ENCODE measurements at places on chromosomes 12 and 14.

DNA sequence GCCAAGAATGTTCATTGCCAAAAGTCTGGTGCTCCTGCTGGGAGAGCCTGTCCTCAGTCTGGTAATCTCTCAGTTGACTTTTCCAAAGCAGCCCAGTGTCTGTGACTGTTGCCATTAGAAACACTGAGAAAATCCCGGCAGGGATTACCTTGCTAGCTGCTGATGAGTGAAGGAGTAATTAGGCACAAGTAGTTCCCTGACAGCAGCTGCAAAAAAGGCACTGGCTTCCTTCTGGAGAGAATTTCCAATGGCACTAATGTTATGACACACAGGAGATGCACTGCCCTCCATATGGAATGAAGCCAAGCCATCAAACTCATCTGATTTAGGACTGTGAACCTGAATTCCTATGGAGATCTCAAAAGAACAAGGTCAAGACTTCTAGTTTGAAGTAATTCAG, 1321.2 kb upstream of the SEL1L start:
- DNase-seq: no peak

DNA sequence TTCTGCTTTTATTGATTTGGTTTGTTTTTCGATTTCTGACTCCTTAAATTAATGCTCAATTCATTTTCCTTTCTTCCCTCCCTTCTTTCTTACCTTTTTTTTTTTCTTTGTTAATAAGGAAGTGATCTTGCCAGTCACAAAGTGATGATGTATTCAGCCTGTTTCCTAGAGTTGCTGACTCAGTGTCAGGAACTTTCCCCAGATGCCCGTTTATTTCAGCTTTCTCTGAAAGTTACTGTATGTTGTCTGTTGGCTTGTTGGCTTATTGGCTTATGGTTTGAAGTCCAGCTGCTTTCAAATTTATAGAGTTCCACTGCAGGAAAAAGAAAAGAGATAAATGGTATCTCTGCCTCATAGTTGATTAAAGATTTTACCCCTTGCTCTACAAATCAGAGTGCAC, 12.4 kb upstream of the SLC6A15 start:
- peak; percentile 61 for DNase-seq

DNA sequence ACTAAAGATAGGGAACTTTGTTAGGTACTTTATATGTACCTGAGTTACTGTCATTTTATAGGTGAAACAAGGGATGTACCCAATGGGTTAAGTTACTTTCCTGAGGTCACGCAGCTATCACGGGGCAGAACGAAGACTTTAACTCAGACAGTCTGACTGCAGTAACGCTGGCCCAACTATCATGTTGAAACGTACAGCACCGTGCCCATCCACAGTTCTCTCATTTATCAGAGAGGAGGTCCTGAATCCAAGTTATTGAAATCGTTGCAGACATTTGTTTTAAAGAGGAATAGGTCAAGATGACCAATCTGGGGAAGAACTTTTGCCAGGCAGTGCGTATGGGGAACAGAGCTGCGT, 587 bp upstream of the C12orf75 start:
- DNase-seq: no peak

DNA sequence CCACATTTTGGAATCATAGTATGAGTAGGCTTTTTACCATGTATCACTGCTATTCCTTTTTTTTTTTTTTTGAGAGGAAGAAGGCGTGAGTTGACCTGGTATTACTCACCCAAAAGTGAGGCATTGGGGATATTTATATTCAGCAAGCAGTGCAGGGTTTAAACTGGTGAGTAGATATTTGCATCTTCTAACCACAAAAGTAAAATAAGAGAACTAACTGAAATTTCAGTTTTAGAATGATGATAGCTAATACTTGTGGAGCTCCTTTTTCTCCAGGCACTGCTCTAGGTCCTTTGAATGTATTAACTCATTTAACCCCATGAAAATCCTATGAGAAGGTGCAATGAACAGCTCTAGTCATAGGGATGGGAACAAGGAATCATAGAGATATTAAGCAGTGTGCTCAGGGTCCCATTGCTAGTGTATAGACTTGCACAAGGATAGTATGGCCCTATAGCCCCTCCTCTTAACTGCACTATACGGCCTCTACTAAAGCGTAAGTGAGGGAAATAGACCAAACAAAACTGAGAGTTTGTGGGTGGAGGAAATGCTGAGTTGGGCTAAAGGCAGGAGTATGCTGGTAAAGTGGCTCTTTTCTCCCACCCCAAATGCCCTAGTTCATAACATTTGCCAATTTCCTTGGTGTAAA, 104.3 kb upstream of the MAX start:
- peak; percentile 28 for DNase-seq

DNA sequence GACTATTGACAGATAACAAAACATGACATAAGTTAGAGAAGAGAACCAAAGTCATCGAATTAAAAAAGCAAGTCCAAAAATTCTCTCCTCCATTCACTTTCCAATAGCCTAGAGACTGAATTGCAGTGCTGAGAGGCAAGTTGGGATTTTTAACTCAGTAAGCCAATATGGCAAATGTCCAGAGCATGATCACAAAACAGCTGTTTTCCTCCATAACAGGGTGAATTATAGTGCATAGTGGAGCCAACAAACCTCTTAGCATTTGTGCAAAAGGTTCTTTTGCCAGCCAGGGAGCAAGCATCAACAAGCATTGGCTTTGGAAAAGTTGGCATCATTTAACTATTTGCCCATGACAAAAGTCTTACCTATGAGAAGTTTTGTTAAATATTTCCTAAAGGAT, 458.8 kb upstream of the NOVA1 start:
- no peak for DNase-seq

- DNase-seq: no peak
Measured at GRCh38 chr12:33547084-33547483, 107.5 kb upstream of the SYT10 start.

DNA sequence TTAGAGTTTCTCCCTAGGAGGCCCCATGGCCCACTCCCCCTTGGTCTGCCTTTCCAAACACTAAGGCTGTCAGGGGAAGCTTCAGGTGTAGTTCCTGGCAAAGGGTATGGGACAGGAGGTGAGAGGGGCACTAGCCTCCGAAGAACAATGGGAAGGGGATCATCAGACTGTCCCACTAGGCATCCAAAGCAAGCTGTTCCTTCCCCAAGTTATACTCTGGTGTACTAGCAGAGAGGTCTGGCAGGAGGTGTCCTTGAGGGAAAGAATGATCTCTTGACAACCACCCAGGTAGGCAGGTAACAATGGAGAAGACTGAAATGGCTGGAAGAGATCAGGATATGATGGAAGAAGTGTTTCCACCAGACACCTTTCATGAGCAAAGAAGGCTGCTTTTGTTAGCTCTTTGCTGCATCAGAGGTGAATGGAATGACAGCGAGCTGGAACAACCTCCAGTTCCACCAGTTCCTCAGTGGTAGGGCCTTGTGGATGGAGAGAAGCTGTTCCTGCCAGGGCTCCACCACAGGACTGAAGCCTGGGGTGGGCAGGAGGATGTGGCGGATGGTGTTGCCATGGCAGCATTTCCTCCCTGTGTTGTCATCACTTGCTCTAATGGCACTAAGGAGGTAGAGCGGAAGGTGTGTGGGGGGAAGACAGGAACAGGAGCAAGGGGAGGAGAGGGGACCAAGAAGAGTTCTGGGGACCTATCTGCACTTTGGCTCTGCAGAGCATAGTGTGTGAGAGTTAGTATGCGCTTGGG, 2.3 kb upstream of the AGAP2 start:
- DNase-seq: no peak

- no peak for DNase-seq
Measured at GRCh38 chr12:75692876-75693275, 181.5 kb upstream of the KRR1 start.

DNA sequence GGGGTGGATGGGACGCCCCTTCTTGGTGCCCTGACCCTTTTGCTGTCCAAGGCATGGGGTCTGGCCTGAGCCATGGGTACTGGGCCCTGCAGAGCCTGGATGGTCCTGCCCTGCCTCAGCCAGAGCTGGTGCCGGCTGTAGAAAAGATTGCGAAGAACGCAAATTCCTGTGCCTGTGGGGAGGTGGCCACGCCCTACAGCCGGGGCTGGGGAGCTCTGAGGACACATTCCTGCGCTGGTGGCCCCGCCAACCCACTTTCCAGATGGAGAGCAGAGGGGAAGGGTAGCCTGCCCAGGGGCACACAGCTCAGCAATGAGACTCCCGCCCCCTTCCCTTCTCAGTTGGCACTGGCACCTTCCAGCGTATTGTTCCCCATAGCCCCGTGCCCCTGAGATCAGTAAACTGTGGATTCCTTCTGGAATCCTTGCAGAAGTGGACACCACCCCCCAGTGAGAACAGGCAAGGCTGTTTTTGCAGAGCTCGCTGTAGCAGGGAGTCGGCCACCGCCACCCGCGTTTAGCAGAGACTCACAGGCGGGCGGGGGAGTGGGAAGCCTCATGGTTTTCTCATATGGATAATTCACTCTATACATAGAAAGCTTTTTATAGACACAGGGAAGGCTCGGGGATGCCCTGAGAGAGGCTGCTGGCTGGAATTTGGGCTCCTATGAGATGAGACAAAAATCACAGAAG, 8.6 kb downstream of the INF2 start:
- no peak for DNase-seq

- DNase-seq: peak; percentile 5
Measured at GRCh38 chr12:68001486-68002466, 12.5 kb downstream of the IFNG-AS1 start.

DNA sequence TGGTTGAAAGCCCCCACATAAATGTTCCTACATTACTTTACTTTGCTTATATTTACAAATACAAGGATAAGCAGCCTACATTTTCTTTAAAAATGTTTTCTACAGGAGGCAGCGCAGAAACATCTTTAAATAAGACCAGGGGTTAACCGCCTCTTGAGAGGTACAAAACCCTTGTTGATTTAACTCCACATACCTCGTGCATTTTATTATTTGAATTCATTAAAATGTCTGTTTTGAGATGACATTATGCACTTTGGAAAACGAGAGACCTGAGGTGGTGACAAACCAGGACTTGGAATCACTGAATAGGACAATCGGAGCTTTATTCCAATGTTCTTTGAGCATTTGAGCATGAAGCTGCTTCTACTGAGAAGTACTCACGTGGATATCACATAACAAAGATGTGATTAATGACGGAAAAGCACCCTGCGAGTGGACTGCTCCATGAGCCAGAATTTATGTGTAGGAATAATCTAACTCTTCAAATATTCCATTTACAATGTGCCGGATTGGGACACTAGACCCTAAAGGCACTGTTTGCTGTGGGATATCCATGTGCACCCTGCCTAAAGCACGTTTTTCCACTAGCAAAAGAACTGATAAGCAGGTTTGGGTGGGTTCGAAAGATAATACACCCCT, 746 bp upstream of the DUSP16 start:
- no peak for DNase-seq

GRCh38 chr14:31205681-31206535, 1.7 kb downstream of the HECTD1 start:
- no peak for DNase-seq

DNA sequence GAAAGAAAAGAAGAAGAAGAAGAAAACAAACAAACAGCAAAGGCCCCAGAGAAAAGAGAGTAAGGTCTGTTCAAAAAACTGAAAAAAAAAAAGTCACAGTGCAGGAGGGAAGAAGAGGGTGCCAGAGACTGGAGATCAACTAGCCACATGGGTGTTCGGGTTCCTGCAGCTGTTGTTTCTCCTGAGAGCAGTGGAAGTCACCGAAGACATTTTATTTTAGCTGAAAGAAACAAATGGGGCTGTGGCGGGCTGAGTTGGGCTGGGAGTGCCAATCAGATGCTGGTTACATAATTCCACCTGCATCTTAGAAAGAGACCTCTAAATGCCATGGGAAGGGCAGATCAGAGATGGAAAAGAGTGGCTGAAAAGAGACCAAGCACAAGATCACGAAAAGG, 33.9 kb downstream of the ACTN1 start:
- DNase-seq: no peak

GRCh38 chr12:6285063-6285477, 25.4 kb upstream of the PLEKHG6 start:
- DNase-seq: peak; percentile 47

DNA sequence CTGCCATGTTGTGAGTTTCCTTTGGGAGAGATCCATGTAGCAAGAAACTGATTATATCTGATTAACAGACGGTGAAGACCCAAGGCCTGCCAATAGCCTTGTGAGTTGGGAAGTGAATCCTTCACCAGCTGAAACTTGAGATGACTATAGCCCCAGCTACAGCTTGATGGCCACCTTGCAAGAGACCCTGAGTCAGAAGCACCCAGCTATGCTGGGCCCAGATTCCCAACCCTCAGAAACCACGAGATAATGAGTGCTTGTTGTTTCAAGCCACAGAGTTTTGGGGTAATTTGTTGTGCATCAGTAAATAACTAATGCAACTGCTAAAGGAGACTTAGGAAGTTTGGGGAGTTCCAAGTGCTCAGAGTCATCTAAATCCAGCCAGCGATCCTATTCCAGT, 80.3 kb downstream of the AVPR1A start:
- DNase-seq: peak; percentile 31

DNA sequence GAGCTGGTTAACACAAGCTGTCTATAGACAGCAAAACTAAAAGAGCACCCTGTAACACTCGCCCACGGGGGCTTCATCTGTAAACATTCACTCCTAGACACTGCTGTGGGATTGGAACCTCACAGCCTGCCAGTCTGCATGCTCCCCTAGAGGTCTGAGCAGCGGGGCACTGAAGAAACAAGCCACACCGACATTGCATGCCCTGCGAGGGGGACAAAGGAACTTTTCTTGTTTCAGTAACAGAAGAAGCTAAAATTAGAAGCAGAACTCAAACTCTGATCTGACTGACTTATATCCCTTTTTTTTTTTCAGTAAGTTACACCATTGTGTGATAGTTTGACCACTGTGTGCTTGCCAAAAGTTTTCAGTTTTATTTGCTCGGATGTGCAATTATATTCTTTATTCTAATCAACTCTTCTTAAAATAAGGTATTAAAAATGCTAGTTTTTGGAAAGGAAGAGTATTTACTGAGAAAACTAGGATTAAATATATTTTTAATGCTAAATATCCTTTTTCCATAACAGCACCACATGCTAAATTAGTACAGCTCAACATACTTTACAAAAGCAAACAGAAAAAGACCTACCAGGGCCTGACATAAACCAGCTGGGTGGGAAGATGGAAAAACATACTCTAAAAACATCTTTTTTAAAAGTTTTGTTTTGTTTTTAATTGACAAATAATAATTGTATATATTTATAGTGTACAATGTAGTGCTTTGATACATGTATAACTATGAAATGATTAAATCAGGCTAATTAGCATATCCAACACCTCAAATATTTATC, 100.2 kb downstream of the EPS8 start:
- no peak for DNase-seq

- no peak for DNase-seq
Measured at GRCh38 chr12:6810758-6811157, 10.9 kb upstream of the GPR162 start.

- DNase-seq: no peak
Measured at GRCh38 chr14:92093320-92093719, 13.1 kb downstream of the ATXN3 start.

GRCh38 chr12:12726555-12727093, 9.5 kb downstream of the CDKN1B start:
- DNase-seq: peak; percentile 80
